ENCODE measurements at places on chromosomes 1 and 21.

DNA sequence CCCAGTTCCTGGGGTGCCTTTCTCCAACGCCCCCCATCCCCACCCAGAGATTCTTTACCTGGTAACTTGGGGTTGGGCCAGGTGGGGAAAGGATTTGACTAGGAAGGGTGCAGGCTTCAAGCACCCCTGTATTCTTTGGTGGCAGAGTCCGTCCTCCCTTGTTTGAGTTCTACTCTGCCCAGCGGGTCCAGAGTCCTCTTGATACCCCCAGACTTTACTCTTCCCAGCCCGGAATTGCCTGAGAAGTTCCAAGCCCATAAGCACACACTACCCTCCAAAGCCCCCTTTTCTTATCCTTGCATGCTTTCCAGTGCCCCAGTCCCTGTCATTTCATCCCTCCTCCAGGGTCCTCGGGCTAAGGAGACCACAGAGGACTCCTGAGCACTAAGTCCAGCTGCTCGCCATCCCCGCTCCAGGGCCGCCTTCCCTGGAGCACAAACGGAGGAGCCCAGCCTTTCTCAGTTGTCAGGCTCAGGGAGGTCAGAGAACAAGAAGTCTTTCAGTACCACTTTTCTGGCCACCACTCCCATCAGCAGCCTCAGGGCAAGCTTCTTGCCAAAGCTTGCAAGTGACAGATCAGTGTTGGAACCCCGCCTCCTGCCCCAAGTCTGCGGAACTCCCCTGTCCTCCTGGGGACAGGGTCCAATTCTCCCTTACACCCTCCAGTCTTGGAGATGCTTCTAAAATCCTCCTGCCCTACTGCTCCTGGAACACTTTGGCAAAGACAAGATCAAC, 12.2 kb downstream of the SLC45A3 start:
- no peak for DNase-seq

GRCh38 chr1:46223472-46223943, 20.4 kb downstream of the LURAP1 start:
- peak; percentile 62 for DNase-seq

DNA sequence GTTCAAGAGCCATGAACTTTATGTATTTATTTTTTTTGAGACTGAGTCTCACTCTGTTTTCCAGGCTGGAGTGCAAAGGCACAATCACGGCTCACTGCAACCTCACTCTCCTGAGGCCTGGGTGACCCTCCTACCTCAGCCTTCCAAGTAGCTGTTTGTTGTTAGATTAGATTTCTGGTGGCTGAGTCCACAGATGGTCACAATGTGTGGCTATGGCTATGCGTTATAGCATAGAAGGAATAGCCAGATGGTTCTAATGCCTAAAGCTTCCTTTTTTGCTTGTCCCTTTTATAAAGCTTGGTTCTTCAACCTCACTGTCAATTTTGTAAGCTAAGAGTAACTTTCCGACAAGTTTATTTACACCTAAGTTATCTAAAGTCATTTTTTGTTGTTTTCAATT, 62.3 kb upstream of the FMN2 start:
- no peak for DNase-seq

- DNase-seq, result no peak
These were observed 119.8 kb upstream of the IRF2BP2 start for GRCh38 chr1:234729561-234730474.

DNA sequence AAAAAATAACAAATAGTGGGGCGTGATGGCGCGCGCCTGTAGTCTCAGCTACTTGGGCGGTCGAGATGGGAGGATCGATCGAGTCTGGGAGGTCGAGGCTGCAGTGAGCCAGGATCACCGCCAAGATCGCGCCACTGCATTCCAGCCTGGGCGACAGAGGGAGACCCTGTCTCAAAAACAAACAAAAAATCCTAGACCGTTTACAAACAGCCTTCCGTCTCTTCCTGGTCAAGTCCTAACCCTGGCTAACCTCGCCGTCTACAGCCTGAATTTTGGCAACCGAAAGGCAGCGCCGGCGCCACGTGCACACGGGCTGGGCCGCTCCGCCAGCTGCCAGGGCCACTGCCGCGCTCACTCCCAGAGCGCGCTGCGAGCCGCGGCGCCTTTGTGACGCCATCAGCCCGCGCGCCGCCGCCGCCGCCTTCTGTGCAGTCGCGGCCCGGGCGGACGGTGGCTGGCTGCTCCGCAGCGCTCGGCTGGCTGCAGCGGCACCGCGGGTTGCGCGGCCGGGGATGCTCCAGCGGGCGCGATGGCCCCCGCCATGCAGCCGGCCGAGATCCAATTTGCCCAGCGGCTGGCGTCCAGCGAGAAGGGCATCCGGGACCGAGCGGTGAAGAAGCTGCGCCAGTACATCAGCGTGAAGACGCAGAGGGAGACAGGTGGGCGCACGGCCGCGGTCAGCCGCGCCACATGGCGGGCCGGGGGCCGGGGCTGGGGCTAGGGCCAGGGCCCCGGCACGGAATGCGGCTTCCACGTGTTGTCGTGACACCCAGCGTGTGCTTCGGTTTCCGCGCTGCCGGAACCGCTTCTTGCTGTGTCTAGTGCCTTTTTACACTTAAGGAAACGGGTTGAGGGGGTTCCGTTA, at the start of the genes HSF2BP and RRP1B:
TSS of gene HSF2BP (minus strand) at position 353 of the 865 bp plus-strand sequence. CDS start 1,392 bp downstream, outside the sequence.
TSS of gene RRP1B (plus strand) at position 425 of the 865 bp plus-strand sequence. CDS start at position 530, 105 bp downstream.
- DNase-seq, result peak; percentile 75

GRCh38 chr1:179038528-179039281, 13.0 kb downstream of the FAM20B start:
- no peak for DNase-seq

DNA sequence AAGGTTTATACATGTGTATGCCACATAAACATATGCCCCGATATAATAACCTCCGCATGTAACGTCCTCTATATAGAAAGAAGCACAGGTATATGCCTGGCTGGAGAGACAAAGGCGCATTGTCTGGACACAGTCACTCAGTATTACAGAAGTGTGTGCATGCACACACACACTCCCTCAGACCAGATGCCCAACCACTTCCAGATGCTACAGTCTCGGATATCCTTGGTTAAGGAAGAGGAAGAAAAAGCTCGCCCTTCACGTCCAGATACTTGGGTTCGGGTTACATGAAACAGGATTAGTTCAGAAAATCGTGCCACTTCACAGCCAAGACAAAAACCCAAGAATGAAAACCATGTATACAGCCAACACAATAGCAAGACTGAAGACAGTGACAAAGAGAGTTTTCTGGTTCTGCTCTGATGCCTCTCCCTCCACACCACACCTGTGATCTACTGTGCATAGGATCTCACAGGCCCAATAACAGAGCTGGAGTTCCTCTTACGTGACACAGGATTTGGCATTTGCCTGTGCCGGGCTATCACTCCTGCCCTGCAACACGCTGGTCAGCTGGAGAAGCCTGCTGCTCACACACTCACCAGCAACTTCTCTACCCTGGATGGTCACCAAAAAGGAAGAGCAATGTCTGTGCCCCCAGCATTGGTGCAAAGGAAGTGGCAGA, 75.0 kb downstream of the SSBP3 start:
- no peak for DNase-seq

DNA sequence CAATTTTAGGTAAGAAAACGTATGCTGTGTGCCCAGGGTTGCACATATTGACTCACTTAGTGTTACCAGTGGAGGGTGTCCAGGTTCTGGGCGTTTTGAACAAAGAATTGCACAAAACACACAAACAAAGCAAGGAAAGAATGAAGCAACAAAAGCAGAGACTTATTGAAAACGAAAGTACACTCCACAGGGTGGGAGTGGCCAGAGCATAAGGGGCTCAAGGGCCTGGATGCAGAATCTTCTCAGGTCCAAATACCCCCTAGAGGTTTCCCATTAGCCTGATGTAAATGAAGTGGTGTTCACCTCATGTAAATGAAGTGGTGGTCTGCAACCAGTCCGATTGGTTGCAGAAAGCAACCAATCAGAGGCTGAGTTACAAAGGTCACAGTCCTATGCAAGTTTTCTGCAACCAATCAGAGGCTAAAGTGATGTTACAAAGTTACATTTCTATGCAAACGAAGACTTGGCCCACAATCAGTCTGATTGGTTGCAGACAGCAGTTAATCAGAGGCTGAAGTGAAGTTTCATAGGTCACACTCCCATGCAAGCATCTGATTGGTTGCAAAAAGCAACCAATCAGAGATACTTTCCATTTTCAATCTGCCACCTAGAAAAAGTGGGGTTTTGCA, 228.3 kb downstream of the ST6GALNAC3 start:
- DNase-seq, result no peak

DNA sequence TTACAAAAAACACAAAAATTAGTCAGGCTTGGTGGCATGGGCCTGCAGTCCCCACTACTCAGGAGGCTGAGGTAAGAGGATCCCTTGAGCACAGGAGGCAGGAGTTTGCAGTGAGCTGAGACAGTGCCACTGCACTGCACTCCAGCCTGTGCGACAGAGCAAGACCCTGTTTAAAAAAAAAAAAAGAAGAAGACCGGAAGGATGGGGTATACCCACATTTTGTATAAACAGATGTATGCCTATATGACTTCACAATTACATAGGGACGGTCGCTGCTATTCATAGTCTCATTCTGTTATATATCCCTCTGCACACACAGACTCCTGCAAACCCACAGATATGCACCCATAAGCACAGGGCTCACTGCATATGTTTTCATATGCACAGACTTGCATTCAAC, 12.7 kb downstream of the LCK start:
- no peak for DNase-seq

DNA sequence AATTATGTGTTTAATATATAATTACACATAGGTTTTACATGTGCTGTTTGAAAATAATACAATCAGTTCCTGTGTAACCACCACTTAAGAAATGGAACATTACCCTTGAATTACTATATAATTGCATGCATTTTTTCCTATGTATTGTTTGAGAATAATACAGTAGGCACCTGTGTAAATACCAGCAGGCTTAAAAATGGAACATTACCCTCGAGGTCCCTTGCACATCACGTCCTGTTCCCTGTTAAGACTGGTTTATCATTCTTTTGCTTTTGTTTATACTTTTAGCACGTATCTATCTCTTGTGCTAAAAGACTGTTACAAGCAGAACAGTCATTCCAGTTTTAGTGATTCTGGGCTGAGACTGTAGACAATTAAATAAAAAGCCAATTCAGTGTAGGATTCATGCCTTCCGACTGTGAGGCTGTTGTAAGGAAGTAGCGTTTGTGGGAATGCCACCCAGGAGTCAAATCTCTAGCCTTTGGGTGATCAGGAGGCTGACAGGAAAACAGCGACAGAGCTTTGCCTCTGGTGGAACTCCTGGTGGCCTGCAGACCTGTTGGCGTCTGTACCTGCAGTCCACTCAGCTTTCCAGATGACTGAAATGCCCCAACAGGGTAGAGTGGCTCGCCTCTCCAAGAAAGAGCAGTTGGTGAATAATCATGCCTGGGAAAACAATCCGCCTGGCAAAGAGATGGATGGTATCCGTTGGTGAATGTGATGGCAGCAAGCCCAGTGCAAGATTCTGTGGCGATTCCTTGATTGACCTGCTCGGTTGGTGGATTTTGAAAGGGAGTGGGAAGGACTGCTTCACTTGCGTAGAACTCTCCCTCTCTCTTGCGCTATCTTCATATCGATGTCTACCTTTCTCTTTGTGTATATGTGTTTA, 58.0 kb downstream of the DISC1 start:
- no peak for DNase-seq

GRCh38 chr1:158969855-158970254, 38.5 kb downstream of the PYHIN1 start:
- peak; percentile 49 for DNase-seq

DNA sequence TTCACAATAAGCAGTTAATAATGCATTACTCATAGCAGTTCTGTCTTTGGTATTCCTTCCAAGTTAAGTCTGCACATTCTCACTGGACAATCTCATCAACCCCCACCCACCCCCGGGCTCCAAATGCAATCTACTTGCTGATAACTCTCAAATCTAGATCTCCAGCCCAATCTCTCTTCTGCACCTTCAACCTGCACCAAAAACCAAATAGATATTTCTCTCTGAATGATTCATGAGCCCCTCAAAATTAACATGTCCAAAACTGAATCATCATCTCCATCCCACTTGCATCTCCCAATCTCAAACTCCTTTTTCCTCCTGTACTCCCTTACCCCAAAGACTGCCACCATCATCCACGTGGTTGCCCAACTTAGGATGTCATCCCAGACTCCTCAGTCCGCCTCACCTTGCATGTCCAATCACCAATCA, 2.7 kb downstream of the DOCK7 start:
- no peak for DNase-seq

- no peak for DNase-seq
These were observed 47.9 kb downstream of the SLC45A1 start for GRCh38 chr1:8365661-8366362.

DNA sequence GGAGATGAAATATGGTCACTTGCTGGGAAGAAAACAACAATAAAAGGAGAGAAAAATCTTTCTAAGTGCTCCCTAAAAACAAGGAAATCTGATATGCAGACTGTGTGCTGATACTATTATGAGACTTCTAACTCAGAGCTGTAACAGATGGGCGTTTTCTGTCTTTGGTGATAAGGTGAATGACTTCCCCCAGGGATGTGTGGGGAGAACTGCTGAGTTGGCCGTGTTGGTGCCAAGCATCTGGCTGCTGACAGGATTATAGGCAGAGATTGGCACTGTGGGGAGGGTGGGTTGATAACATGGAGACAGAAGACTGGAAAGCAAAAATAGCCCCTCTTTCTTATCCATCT, 438.5 kb upstream of the PLXNA2 start:
- DNase-seq, result no peak

DNA sequence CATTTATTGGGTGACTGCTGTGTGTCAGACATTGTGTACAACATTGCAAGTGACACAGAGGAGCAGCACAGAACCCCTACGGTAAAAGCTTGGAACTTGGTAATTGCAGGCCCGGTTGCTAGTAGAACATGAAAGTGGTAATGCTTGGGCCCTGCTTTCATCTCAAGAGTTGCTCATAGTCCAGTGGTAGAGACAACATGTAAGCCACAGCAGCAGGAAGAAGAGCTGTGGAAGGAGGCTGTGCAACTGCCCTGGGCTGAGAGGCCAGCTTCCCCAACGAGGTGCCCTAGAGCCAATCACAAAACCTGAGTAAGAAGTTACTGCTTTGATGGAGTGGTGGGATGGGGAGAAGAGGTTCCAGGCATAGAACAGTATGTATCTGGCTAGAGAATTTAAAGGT, 18.4 kb downstream of the CNIH4 start:
- DNase-seq, result no peak

DNA sequence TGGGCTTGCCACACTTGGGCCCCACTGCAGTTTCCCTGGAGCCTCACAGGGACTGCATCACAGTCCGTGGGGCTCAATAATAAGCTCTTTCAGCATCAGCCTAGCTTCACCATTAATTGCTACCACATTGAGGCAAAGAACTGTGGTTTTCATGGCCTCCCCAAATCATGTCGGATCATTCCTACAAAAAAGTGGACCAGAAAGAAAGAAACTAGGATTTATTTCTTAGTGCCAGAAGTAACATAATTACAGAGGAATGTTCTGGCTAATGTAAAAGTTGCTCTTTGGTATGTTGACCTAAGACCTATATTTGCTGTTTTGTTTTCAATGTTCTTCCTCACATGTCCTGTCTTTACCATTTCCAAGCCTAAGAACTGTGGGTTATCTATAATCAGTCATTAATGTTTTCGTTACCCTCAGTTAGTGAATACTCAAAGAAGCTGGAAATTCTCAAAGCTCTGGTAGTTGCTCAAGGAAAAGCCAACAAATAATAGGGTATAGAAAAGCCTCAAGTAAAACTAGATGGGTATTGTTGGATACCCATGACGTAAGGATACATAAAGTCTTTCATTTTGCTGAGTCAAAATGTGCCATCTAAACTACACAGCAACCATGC, 173.9 kb downstream of the LTN1 start:
- DNase-seq, result no peak

Measured in CD4-positive, alpha-beta T cell treated with Interleukin-15 for 4 hours (primary cell).